ENCODE measurements at places on chromosomes 11 and 22.

DNA sequence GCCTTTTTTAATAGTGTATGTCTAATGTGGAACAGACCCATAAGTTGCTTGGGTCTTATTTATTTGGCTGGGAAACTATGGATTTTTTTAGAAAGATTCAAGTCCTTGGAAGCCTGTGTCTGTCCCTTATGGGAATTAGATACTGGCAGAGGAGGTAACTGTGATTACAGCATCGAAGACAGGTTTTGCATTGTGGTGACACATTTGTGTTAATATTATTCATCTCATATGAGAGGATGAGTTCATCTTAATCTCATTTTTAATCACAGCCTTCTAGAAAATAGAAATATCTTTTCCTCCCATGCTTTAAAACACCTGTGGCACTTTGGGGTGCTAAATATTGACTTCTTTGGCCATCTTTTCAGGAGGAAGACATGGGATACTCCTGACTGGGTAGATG, 9.2 kb downstream of the TAB1 start:
- no peak for DNase-seq

DNA sequence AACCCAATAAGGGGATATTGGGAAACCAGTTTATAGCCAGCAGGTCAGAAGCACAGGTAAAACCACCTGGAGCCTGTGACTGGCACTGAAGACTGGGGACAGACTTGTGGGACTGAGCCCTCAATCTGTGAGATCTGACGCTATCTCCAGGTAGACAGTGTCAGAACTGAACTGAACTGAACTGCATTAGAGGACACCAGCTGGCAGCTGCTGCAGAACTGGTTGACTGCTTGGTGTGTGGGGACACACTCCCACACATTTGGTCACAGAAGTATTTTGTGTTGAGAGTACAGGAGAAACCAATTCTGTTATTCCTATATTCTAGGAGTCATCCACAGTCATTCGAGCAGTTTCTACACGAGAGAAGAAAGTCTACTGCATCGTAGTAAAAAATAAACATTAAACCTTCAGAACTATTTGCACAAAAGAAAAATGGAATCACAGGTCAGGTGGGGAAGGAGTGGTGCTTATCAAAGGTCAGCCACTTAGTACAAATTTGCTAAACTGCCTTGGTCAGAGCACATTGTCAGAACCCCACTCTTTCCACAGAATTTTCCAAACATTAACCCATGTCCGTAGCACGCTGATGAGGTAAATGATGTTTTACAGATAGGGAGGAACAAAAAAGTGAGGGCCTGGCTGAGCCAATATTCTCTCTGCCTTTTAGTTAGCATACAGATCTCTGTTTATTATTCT, 77.2 kb downstream of the SIK3 start:
- DNase-seq: no peak

DNA sequence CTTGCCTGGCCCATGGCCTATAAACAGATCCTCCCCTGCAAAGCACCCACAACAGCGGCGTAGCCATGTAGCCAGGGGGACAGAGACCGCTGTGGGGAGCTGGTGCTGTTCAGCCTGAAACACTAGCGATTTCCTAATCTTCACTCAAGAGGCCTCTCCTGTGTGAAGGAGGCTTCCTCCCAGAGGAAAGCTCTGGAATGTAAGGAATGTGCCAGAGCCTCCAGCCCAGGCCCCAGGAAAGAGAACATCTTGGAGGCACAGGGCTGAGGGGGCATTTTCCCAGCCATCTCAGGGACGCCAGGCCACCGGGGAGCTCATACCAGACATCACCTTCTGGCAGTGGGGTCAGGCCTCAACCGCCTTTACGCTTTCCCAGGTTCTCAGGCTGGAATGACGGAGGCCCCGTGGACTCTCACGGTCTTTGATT, 24.0 kb downstream of the MIAT start:
- no peak for DNase-seq

DNA sequence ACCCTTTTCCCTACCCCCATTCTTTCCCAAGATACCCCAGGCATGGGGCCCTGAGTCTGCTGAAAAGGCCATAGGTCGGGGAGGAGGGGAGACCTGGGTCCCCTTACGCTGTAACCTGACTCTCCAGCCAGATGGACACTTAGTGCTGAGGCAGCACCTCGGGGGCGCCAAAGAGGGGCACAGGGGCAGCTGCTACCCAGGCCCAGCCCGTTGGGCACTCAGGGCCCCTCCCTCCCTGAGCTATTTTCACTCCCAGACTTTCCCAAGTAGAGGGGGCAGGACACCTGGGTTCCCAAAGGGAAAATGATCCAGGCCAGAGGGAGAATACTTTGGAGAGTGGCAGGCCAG, 933 bp downstream of the ACTN3 start:
- DNase-seq: no peak

DNA sequence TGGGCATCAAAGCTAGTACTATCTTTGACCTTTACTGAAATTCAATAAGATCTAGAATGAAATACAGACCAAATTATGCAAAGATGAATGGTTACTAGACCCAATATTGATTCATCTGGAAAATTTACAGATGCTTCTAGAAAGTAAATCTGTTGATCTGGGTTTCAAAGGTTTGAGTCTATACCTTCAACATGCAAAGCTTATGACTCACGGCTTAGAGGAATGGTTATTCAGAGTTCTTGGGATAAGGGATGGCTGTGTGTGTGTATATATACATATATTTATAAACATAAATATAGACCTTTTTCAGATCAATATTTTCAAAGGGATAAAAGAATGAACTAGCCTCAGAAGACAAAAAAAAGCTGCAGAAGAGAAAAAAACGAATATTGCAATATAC, 1.3 kb downstream of the SPTY2D1 start:
- no peak for DNase-seq

DNA sequence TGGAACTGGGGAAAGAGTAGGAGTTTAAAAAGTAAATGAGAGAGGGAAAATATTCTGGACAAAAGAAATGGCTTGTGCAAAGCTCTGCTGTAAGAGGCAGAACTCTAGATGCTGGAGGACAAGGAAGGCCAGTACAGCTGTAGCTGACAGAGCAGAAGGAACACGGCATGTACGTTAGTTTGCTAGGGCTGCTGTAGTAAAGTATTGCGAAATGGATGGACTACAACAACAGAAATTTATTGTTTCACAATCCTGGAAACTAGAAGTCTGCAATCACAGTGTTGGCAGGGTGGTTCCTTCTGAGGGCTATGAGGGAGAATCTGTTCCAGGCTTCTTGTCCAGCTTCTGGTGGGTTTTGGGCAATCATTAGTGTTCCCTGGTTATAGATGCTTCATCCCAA, 454.4 kb downstream of the NTM start:
- DNase-seq: no peak

DNA sequence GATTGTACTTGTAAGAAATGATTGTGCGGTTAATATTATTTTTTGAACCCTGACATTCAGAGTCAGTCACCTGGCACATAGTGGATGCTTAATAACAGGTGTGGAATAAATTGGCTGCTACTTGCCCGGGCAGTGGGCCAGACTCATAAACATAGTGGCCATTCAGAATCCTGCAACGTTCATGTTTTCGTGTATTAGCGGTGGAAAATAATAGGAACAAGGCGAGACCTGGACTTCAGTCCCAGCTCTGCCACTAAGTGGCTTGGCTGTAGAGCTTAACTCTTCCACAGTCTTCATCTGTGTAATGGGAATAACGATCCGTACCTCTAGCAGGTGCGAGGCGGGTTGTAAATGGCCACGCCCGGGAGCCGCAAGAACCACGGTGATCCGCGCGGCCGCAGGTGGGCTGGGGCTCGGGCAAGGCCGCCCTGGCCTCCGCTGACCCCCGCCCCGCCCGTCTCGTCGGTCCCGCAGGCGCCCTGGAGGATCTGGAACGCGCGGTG, 761 bp upstream of the TMEM25 start:
- DNase-seq: no peak

GRCh38 chr11:102360681-102361080, 13.7 kb downstream of the BIRC2 start:
- DNase-seq: no peak

DNA sequence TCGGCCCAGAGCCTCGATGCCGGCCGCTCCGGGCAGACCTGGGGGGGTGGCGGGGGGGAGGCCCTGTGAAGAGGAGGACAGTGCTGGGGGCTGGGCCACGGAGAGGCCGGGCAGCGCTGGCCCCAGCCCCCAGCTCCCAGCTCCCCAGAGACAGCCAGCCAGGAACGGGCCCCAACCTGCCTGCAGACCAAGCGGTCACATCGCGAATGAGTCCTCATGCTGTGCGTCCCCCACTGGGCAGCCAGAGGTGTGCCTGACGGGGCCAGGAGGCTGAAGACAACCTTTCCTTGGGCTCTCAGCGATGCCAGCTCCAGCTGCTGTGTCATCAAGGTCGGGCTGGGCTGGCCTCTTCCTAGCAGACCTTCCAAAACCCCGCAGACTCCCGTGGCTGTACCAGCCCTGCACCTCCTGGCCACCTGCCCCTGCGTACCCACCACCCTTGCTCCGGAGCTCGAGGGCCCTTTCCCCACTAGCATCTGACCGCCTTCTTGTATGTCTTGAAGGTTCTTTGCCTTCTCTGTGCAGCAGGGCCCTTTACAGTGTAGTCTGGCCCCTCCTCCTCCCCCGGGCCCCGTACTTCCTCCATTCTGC, 88.4 kb downstream of the CDKN1C start:
- no peak for DNase-seq

GRCh38 chr11:95451261-95451660, 220.3 kb upstream of the SESN3 start:
- no peak for DNase-seq

DNA sequence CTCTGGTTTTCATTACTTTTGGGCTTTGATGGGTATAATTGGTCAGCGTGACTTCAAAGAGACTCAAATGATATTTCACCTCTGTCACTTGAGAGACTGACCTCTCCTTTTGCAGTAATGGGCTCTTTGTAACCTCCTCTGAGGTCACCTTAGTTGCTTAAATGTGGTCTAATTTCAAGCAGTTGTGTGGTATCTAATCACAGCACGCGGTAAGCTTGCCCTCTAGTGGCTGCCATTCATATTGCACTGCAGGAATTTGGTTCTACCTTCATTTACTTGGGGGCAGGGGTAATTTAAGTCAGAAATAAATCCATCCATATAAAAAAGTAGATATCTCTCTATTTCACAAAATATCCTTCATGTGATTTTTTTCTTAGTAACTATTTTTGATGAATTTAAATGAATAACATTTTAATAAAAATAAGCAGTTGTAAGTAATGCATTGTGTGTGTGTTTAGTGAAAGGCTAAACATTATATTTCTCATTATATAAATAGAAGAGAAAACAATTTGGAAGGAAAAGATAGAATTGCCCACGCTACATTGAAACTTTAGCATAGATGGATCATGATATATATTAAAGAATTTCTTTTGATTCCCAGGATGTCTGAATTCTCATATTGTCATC, 55.0 kb upstream of the ANO3 start:
- no peak for DNase-seq

DNA sequence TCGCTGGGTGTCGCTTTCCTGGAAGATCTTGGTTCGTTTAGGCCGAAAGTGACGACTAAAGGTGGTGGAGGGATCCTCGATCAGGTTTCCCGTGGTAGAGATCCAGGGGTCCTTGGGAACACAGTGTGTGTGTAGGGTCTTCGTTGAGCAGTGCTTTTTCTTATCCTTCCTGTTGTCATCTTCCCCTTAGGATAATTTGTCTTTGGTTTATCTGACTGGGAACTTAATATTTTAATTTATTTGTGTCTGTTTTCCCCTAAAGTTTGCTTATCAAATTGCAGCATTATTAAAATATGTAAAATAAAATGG, 403 bp downstream of the RBM7 start:
- DNase-seq: no peak

DNA sequence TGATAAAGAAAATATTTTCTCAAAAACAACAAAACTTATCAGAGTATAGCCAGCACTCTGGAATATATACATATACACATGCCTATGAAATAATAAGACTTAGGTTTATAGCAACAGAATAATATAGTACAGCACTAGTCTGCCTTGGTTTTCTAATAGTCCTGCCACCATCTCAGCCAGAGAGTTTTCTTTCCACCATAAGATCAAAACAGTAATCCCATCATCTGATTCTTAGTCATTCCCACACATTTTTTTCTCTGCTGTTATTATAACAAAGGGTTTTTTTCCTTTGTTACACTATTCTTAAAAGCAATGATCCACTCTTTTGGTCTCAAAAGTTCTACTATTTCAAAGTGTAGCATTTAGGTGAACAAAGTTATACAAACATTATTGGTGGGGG, 15.1 kb downstream of the MTMR2 start:
- no peak for DNase-seq

DNA sequence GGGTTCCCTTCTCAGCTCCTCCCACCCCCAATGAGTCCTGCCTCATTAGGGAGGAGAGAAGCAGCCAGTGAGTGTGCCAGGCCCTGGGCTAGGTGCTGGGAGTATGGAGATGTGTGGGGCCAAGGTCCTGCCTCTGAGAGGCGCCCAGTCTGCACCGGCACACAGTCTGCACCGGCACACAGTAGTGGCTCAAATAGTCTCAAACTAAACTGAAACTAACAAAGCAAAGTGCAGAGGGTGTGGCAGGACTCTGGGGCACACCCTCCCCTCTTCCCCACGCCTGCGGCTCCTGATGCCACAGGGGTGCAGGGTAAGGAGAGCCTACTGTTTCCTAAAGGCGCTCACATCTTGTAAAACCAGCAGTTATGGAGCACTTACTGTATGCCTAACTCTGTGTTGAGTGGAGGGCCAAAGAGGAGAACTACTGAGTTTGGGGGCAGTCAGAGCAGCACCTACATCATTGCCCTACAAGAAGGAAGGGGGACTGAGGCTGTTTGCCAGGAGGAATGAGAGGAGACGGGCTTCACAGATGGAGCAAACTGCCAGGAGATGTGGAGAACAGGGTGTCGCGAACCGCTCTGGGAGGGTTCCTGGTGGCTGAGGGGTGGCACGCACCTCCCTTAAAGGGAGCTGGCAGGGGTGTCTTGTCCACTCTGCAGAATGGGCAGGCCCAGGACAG, 939 bp upstream of the SH3BP1 start:
- DNase-seq: no peak

Data from stimulated activated CD4-positive, alpha-beta T cell treated with anti-CD3 and anti-CD28 coated beads, Interleukin-1b, Interleukin-23, amount 100 ng/mL, for 1 hour (primary cell).